RWPE2 (cell line): ENCODE measurements at places on chromosomes 4 and X.

DNA sequence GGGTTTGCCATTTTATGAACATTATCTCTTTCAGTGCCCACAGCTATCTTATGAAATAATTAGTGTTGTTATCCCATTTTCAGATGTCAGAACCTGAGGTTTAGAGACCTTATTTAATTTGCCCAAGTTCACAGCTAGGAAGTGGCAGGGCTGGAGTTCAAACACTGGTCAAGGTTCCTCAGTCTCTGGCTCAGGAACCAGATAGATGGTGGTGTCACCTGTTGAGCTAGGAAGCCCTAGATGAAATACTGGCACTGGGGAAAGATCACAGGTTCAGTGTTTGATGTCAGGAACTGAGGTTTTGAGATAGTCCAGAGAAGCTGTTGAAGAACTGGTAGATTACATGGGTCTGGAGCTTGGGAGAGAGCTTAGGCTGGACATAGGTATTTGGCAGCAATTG is 85.4 kb downstream of the REPS2 start:
- DNase-seq: no peak

GRCh38 chr4:4772534-4772933 is 86.9 kb upstream of the MSX1 start:
- no peak for DNase-seq

GRCh38 chrX:45952030-45952429 is 593.2 kb downstream of the ZNF674 start:
- no peak for DNase-seq

DNA sequence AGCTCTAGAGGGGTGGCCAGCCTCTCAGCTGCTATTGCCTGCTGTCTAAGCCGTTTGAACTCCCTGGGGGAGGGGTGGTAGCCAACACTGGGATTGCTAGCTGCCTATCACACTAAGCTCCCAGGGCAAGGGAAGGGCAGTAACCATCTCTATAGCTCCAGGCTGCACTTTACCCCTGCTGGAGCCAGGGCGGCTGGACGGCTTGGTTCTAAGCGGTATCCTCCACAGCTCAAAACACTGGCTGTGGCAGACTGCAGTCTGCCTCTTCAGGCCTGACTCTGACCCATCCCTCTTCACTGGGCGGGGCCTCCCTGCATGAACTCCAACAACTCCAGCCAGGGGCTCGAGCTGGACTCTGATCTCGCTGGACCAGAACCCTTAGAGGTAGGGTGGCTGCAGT is 55.3 kb upstream of the GNRHR start:
- no peak for DNase-seq

- DNase-seq: no peak
Measured at GRCh38 chrX:31747411-31747810, 675.6 kb upstream of the FTHL17 start.

GRCh38 chr4:97457253-97457652 is 686.0 kb downstream of the STPG2 start:
- DNase-seq: no peak

GRCh38 chr4:8514391-8514790 is 65.8 kb upstream of the GPR78 start:
- peak; percentile 29 for DNase-seq

GRCh38 chr4:40453912-40454311 is 118.8 kb downstream of the CHRNA9 start:
- DNase-seq: no peak

GRCh38 chr4:60579335-60579734 is 620.8 kb upstream of the ADGRL3 start:
- DNase-seq: no peak
